ENCODE measurements at places on chromosomes 6 and 20.

DNA sequence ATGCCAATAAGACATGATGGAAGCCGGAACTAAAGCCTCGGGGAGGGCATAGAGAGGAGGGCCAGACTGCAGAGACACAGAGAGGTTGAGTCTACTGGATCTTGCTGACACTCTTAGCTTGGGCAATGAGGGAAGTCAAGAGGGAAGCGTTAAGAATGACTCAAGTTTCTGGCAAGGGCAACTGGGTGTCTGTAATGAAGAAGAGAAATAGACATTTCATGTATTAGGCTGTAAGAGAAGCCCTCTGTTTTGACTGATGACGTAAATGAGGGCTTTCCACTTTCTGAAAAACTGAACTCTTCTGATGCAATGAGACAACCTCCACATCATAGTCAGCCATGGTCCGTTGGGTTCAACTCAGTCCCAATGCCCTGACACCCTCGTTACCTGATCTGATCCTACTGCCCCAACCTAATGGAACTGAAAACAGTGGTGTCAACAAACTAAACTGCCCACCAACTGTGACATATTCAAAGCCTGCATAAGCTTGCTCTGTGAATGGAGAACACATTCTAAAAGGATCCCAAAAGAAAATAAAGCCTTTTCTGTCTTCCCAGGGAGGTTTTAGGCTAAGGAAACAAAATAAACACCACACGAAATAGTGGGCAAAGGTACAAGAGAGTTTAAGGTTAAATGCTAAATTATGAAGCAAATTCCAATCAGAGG is 45.8 kb upstream of the PNRC1 start:
- DNase-seq = peak; percentile 93

GRCh38 chr6:134345789-134346188 is 27.9 kb upstream of the SGK1 start:
- DNase-seq = peak; percentile 33

- no peak for DNase-seq
These were observed 228.6 kb upstream of the PMEPA1 start for GRCh38 chr20:57938158-57939108.

- DNase-seq = peak; percentile 70
These were observed 42.4 kb upstream of the GNRH2 start for GRCh38 chr20:3000852-3001523.

- DNase-seq = peak; percentile 95
These were observed 16.8 kb upstream of the ARMC12 start for GRCh38 chr6:35719830-35720733.

GRCh38 chr6:149963462-149964307 is at the start of gene ULBP1:
Gene ULBP1 (plus strand): TSS chr6:149963943. CDS start chr6:149964050, 107 bp downstream.
- DNase-seq = peak; percentile 94

- DNase-seq = no peak
These were observed 20.6 kb downstream of the EPHA7 start for GRCh38 chr6:93398723-93399122.

- DNase-seq = no peak
These were observed 89.0 kb upstream of the DTNBP1 start for GRCh38 chr6:15751721-15752350.

GRCh38 chr6:39199976-39200375 is 29.3 kb downstream of the KCNK5 start:
- DNase-seq = no peak

DNA sequence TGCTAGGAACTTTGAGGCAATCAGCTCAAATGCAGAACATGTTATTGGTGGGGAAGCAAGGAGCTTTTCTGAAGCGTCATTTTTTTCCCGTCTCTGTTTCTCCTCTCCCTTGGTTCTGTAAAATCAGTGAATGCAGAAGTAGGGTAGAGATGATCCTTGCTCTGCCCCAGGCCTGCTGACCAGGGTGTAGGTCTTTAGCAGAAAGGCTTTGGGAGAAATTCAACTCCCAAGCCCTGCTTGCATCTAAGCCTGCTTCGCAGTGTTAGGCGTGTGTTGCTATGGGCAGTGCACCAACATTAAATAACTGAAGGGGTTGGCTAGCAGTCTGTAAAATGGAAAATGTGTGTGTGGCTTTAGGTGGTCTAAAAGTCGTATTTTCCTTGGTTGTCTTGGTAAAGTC is 45.9 kb downstream of the SASH1 start:
- DNase-seq = peak; percentile 51

- DNase-seq = peak; percentile 45
These were observed 75.3 kb upstream of the RIPOR2 start for GRCh38 chr6:25010902-25011625.

DNA sequence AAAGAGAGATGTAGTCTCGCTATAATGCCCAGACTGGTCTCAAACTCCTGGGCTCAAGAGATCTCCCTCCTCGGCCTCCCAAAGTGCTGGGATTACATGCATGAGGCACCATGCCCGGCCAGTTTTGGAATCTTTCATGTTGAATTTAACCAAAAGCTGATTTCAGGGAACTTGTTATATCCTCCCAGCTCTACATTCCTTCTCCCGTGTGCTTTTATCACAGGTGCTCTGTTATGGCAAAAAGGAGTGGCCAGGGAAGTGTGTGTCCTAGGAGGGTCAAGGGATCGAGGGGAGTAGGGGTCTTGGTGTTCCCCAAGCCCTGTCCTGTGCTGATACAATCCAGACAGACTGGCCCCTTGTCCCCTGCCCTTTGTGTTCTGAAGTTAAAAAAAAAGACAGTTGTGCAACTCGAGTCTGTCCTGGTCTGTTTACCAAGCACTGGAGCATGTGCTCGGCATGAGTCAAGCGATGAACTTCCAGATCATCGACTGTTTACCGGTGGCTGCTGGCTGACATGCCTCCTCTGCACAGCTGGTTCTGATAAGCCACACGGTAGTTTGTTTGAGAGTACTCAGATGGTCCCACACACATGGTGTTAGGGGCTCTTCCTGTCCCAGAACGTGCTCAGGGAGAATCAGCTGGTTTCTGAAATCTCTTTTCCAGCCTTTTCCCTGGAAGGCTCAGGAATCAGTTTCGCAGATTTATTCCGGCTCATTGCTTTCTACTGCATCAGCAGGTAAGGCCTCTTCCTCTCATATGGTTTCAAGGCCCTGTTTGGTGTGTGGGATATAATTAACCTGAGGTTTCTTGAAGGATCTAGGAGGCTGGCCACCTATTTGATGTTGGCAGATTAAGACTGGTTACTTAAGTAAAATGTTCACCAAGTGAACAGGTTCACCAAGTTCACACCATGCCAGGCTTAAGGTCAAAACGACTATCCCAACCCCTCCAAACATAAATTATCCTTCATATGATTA is 52.6 kb upstream of the NAA20 start:
- DNase-seq = peak; percentile 69

- DNase-seq = no peak
These were observed 73.7 kb upstream of the PTCHD4 start for GRCh38 chr6:48184648-48185047.

DNA sequence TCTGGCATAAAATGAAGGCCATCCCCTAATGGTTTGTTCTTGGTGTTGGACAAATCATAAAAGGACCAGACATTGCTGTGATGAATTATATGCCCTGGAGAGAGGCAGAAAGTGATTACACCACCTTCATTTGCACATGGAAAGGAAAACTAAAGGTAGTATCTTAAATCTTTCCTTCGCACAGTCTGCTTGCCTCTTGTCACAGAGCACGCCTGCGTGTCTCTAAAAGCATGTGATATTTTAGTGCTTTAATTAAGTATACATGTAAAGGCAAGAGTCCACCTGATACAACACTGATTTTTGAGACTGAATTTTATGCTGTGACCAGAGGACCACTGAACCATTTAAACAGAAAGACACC is 28.8 kb upstream of the PLAGL1 start:
- DNase-seq = no peak

- DNase-seq = no peak
These were observed 241.4 kb downstream of the EPHA7 start for GRCh38 chr6:93177918-93178317.

GRCh38 chr20:50464026-50464724 is 46.0 kb upstream of the PTPN1 start:
- peak; percentile 64 for DNase-seq

DNA sequence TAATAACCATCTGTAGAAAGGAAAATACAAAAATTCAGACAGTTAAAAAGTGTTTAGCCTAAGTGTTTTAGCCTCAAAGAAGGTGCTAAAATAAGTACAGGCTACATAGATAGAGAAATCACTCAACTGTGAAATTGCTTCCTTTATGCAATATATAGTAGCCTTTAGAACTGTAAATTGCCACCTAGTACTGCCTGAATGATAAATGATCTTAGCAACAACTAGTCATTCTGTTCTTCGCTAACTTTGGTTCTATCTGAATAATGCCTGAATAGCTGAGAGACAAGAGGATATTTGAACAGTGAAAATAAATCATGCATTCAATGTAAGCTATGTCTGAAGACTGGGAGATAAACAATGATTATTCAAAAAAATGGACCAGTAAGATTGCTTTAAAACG is 603.3 kb upstream of the PTCHD4 start:
- DNase-seq = no peak

DNA sequence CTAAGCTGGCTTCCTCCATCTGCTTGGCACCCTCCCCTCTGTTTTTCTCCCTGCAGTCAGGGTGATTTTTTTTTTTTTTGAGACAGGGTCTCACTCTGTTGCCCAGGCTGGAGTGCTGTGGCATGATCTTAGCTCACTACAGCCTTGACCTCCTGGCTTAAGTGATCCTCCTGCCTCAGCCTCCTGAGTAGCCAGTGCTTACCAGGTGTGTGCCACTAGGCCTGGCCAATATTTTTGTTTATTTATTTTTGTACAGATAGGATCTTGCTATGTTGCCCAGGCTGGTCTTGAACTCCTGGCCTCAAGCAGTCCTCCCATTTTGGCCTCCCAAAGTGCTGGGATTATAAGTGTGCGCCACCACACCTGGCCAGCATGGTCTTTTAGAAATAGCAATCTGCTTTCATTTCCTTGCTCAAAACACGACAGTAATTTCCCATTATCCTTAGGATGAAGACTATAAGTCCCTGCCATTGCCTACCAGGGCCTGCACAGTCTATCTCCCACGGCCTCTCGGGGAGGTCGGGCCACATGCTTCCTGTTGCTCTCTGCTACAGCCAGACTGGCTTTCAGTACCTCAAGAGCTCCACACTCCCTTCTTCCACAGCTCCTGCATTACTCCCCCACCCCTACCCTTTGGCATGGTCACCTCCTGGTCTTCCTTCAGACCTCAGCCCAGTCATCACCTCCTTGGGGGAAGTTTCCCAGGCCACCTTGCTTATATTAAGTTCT is 11.1 kb upstream of the CD164 start:
- no peak for DNase-seq

- peak; percentile 18 for DNase-seq
These were observed 90.9 kb downstream of the BMP7 start for GRCh38 chr20:57175397-57176010.

- DNase-seq = peak; percentile 39
These were observed 201.1 kb downstream of the OGFRL1 start for GRCh38 chr6:71489736-71490135.

GRCh38 chr20:15756754-15757115 is 816.5 kb downstream of the KIF16B start:
- DNase-seq = no peak

GRCh38 chr6:96237638-96238347 is 222.0 kb downstream of the FUT9 start:
- no peak for DNase-seq

GRCh38 chr6:112575309-112575834 is 228.2 kb downstream of the RFPL4B start:
- DNase-seq = no peak

DNA sequence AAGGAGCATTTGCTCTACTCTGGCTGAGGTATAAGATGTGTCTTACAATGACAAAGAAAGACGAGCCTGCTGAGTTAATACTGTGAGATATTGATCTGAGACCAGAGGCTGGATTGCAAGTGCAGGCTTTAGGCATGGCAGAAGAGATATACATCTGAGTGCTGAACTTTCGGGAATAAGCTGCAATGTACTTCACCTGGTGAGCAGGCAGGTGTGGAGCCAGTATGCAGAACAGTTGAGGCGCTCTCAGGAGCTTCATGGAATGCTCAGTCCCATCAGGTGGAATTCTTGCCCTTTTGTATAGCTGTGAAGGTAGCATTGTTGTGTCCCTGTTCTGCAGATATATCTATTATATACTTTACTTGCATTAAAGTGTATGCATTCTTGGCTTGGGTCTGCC is 179.3 kb upstream of the RIMS1 start:
- no peak for DNase-seq

- no peak for DNase-seq
These were observed 46.9 kb upstream of the QKI start for GRCh38 chr6:163367497-163368183.

GRCh38 chr6:111572216-111572706 is 33.4 kb downstream of the TRAF3IP2 start:
- no peak for DNase-seq

- DNase-seq = no peak
These were observed 13.6 kb downstream of the IL17F start for GRCh38 chr6:52230685-52231084.

DNA sequence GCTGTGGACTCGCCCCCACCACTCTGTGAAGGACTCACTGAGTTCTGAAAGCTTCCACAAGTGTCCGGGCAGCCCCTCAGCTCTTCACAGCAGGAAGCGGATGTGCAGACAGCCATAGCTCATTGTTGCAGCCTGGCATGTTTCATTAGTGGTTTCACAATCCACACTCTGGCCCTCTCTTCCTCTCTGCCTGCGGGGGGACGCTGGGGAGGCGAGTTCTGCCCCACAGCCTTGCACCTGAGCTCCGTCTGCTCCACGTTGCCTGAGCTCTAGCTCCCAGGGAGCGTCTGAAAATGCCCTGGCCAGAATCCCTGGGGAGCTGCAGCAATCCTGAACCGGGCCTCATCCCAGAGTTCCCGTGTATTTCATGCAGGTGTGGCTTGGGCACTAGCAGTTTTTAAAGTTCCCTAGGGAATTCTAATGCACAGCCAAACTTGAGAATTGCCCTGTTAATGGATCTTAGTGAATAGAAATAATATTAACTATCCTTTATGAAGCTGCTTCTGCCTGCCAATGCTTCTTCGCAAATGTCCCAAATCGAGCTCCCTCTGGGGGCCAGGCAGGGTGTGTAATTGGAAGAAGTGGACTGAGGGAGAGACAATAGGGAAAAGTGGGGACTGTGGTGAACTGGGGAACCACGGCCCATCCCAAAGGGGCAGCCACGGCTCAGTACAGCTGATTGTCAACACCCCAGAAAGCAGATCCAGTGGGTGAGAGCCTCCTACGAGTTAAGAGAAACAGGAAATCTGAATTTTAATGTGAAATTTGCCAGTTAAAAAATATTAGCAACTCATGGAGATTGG is 51.5 kb downstream of the CTCFL start:
- DNase-seq = peak; percentile 85
